ENCODE measurements at places on chromosomes 2 and 18.

GRCh38 chr2:81235601-81236000 lies 931.0 kb upstream of the LRRTM1 start:
- DNase-seq = no peak

GRCh38 chr2:47784352-47784851 lies 1.5 kb downstream of the MSH6 start:
- no peak for DNase-seq

- DNase-seq = no peak
Observed at GRCh38 chr2:128727914-128728313, 409.2 kb upstream of the HS6ST1 start.

GRCh38 chr2:142974288-142975024 lies 97.0 kb downstream of the KYNU start:
- no peak for DNase-seq

- DNase-seq = no peak
Observed at GRCh38 chr2:101509499-101510284, 34.8 kb upstream of the RFX8 start.

DNA sequence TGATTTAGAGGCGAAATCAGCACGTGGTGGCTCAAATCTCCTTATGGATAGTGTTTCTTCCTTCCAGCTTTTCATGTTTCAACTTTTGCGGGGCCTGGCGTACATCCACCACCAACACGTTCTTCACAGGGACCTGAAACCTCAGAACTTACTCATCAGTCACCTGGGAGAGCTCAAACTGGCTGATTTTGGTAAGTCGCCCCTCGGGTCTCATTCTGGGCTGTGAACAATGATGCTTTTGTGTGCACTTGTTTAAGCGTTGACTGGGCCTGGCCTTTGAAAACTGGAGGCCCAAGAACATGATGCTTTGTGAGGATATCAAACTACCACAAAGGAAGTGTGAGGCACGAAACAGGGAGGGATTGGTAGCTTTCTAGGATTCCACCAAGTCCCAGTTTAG lies 27.4 kb downstream of the CDK15 start:
- no peak for DNase-seq

DNA sequence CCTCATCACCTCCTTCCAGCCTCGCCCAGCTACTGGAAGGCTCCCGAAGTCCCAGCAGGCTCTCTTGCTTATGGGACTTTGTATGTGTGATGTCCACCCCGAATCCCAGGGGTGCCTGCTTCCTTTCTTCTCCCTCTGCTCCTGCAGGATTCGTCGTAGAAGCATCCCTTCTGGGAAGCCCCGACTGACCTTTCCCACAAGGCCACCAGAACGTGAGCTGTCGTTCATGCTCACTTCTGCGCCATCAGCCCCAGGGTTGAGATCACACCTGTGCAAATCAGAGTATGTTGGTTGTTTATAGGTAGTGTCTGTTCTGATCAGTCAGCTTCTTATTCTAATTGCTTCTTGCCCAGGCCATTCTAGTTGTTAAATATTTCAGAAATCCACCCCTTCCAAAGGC lies 101.8 kb downstream of the HS1BP3 start:
- no peak for DNase-seq

DNA sequence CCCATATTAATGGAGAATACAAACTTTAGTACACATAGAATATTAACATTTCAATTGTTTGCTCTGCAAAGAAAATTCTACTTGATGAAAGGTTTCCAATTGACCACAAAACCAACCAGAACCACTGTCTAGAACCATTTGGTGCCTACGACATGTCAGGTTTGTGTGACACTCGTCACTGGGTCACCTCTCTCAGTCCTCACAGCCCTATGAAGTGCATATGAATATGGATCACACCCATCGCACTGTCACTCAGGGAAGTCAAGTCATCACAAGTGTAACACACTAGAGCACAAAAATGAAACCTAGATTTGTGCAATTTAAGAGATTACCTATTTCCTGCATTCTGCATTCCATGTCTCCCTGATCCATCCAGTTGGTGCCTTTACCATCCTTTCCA lies 43.7 kb downstream of the PTPN2 start:
- no peak for DNase-seq

Measured in effector CD8-positive, alpha-beta T cell (primary cell).